Mesendoderm (in vitro differentiated cells): ENCODE measurements at places on chromosomes 5 and 9.

DNA sequence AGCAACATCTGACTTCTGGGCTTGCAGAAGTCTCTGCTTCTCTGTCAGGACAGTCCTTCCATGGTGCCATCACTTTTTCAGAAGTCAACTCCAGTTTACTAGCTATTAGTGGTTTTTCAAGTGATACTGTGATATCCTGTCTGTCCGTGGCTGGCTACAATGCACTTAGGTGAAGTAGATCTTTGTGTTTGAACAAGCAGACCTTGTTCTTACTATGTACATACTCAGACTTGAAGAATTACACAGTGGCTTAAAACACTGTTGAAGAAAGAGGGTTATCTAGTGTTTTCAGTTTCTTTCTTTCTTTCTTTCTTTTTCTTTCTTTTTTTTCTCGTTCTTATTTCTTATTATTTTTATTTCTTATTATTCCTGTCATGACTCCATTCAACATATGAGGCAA, 228.7 kb downstream of the NTRK2 start:
- no peaks in the 10 kb centered on the region for H3K27me3 ChIP-seq
- H3K4me1 ChIP-seq, result no peaks in the 10 kb centered on the region

DNA sequence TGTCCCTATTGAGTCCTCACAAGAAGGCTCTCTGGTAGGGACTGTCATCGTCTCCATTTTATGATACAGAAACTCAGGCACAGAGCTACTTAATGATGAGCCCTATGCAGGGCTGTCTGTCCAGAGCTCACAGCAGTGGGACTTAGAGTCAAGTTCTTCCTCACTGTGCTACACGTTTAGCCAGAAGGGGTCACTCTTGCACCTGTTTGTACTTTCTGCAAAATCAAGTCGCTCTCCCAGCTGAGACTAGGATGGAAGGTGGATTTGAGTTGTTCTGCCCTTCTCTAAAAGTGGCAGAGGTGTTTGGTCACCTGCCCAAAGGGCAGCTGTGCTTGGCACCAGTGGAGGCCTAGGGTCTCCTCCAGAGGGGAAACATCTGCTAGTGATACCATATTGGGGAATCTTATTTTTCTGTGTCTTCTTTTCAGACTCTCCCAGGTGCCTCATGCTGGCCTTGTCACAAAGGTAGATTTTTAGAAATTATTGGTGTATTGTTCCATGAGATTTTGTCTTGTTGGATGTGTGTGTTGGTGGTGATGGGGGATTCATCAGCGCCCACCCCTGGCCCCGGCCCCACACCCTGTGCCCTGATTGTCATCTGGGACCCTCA, 104.2 kb downstream of the PPARGC1B start:
- no peak overlapping the region for H3K4me3 ChIP-seq
- peak; percentile 86 for DNase-seq
- no peaks in the 10 kb centered on the region for H3K36me3 ChIP-seq
- H3K27me3 ChIP-seq, result no peaks in the 10 kb centered on the region
- H3K4me1 ChIP-seq, result no peaks in the 10 kb centered on the region

- no peaks in the 10 kb centered on the region for H3K36me3 ChIP-seq
- DNase-seq, result no peak
- H3K27ac ChIP-seq, result no peak overlapping the region
These were observed 24.4 kb downstream of the FBLL1 start for GRCh38 chr5:168553377-168554130.

DNA sequence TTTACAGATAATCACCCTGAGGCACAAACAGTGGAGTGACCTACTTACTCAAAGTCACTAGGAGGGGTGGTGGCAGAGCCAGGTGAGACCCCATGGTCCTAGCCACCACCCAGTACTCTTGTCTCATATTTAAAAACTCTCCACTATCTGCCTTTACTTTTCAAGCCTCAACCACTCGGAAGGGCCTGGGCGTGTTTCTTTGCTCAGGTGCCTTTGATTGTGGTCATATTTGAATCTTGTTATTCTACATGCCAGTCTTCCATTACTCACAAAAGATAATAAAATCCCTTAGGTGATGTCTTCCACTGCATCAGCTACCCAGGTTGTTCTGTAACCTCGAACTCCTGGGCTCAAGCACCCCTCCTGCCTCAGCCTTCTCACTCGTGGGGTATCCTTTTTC, 20.7 kb upstream of the TRIM36 start:
- no peaks in the 10 kb centered on the region for H3K36me3 ChIP-seq
- no peak overlapping the region for H3K27ac ChIP-seq
- no peak for DNase-seq
- no peaks in the 10 kb centered on the region for H3K4me1 ChIP-seq
- no peak overlapping the region for H3K4me3 ChIP-seq
- no peaks in the 10 kb centered on the region for H3K27me3 ChIP-seq

- H3K27ac ChIP-seq, result no peak overlapping the region
- H3K4me1 ChIP-seq, result peaks cover 3% of the 10 kb centered on the region
- H3K4me3 ChIP-seq, result no peak overlapping the region
- H3K27me3 ChIP-seq, result no peaks in the 10 kb centered on the region
- H3K36me3 ChIP-seq, result no peaks in the 10 kb centered on the region
These were observed 487.9 kb upstream of the DMAC1 start for GRCh38 chr9:8287501-8287900.

DNA sequence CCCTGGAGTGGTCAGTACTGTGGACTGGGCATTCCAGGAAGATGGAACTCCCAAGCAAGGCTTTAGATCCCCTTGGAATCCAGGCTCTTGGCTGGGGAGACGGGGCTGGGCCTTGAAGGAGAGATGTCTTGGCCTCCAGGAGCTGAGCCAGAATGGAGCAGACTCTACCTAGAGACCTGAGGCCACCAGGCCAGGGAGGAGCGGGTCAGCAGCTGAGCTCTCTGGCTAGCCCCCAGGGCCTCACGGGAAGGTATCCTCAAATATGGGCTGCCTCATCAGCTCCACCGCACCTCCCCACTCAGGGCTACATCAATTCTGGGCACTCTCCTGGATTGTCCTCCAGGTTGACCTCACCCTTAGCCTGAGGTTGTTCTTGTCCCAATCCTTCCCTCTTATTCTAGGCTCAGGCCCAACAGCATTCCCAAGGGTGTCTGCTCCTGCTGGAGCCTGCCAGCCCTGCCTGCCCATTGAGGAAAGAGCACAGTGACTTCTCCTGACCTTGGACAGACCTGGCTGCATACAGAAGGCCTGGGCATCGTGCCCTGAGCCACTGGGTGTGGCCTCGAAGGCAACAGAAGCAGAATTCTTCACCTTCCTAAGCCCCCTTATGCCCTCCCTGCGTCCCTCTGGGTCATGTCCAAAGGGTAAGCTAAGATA, 3.0 kb upstream of the PDLIM4 start:
- H3K27me3 ChIP-seq, result no peaks in the 10 kb centered on the region
- H3K4me1 ChIP-seq, result no peaks in the 10 kb centered on the region
- H3K27ac ChIP-seq, result no peak overlapping the region
- DNase-seq, result no peak
- H3K4me3 ChIP-seq, result no peak overlapping the region
- H3K36me3 ChIP-seq, result no peaks in the 10 kb centered on the region
